GM20000 (cell line): ENCODE measurements at places on chromosomes 4 and X.
A peak's percentile ranks its signal among the peaks of the same experiment; 100 is the strongest.

- no peak for DNase-seq
Observed at GRCh38 chr4:70371987-70372386, 10.9 kb upstream of the SMR3B start.

DNA sequence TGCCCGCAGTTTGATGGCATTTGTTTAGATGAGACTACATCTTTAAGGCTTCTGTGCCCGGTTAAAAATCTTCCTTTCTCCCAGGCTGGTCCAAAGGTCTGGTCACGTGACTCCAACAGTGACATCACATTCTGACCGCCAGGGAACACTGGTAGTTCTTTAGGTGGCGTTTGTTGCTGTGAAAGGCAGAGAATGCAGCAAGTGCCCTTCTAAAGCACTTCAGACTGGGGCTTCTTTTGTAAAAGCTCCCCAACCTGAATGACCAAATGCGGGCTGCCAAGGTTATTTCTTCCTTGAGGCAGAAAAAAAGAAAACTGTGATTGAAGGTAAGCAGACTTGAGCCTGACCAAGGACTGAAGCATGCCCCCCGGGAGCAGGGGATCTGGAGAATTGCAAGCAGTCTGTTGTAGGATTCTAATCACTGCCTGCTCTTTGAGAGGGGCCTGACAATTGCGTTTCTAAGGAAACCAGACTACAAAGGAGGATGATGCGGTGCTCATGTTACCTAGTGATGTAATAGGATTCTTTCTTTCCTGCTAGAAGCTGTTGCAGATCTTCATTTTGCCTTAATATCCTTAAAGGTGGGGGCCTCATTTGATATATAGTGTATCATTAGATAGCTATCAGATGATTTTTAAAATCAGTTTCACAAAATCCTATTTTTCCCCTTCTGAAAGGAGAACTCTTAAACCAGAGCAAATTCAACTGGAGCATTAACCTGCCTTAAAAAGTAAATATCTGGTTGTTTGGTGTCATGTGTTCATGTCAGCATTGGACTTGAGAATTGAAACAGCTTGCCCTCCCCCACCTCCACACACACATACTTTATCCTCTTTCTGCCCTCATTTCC lies 133.1 kb downstream of the AKAP4 start:
- no peak for DNase-seq

DNA sequence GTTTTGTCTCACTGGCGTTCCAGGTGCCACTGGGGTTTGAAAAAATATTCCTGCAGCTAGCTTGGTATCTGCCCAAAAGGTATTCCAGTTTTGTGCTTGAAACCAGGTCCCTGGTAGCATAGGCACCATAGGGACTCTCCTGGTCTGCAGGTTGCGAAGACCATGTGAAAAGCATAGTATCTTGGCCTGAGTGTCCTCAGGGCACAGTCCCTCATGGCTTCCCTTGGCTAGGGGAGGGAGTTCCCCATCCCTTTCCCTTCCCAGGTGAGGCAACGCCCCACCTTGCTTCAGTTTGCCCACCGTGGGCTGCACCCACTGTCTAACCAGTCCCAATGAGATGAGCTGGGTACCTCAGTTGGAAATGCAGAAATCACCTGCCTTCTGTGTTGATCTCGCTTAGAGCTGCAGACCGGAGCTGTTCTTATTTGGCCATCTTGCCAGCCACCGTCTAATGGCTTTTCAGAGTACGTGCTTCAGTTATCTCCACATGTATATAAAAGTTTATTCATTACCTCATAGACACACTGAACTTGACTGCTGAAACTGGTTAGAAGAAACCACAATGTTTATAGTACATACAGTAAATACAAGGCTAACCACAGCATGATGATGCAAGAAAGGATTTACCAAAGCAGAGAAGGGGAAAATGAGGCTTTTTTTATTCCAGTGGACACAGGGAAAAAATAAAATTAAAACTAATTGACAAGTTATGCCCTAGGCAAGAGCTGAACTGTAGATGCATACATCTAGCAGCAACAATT lies 10.6 kb downstream of the PBDC1 start:
- DNase-seq = no peak

DNA sequence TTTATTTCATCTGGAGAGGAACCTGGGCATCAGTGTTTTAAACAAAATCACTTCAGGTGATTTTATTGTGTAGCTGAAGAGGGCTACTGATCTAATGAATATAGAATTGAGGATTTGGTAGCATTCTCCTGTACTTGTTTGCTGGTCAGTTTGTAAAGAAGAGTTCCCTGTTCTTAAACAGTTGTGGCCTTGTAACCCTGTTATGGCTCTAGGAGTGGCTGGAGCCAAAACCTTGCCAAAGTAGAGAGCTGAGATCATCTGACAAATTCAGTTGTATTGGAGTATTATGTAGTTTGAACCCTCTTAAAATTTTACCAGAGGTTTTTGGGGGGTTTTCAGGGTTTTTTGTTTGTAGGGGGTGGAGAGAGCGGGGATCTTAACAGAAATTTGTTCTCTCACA lies 36.5 kb downstream of the USP9X start:
- DNase-seq = no peak

DNA sequence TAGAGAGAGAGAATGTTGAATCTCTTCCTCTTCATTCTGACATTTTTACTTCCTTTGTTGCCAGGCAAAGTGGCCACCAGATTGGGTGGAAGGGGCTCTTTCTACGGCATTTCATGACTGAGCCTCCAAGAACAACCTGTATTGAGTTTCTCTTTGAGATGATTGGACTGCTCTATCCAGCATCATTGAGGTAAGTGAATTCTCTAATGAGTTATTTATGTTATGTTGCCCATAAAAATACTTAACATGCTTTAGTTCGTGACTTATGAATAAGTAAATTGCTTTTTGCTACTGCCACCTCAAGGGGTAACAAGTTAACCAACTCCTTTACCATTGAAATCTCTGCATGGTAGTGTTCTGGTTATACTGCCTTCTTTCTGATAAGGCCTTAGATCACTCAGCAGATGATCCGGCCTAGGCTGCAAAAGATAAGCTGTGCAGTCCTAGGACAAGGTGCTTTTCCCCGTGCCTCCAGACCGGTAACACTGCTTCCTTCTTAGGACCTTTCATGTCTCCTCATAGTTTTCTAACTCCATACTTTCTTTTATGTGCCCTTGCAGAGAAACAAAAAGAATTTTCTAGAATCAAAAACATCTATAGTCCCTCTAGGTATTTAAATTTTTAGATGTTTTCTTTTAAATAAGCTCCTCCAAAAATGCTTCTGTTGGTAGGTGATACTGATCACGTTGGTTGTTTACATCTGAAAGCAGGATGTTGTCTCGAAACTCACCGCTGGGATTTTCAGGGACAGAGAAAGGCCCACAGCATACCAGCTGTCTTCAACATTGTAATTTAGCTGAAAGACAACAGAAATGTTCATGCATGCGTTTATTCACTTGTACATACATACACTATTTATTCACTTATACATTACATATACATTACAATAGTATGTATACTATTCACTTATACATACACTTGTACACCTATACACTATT lies 157.1 kb upstream of the RBPJ start:
- no peak for DNase-seq

DNA sequence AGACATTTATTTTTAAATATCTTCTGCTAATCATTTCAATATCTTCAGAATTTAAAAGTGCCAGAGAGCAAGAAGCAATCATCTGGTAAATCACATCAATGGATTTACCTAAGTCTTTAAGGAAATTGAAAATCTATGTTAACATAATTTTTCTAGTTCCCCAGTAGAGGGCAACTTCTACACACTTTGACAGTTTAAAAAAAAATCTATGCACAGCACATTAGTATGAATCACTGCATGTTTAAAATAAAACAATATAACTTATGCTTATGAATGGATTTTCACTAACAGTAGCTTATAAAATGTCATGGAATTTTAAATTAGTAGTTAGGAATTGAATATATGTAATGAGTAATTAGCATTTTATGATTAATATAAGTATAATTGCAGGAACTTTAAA lies 126.5 kb downstream of the REELD1 start:
- no peak for DNase-seq

DNA sequence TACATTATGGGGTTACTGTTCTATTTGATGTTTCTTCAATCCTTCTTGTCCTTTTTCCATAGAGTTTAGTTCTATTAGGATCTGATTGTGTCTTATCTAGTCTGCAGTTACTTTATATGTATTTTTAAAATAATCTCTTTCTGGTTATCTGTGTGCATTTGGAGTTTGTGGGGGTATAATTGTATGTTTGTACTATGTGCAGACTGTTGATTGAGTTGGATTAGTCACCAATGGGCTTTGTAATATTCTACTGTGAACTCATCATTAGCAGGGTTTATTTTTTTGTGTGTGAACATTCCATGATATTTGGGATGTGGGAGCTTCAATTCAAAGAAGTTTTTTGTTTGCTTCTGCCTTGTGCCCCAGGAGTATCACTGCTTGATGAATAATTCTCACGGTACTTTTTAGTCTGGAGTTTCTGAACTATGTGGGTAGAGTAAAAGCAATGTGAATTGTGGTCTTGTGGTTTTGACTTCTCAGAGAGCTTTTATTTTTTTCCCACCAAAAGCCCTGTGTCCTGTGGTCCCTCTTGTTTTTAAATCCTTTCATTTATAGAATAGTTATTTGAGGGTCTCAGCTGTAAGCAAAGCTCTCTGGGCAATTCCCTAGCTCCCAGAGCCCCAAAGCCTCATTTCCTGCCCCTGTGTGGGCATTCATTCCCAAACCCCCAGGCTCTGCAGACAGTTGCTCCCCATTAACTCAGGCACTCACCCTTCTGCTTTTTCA lies 127.8 kb downstream of the PHKA2 start:
- peak; percentile 50 for DNase-seq

- peak; percentile 63 for DNase-seq
Observed at GRCh38 chrX:24149351-24150050, at the start of gene ZFX. TSS of gene ZFX (plus strand) at chrX:24149729. CDS start at chrX:24172743, 23,014 bp downstream.

DNA sequence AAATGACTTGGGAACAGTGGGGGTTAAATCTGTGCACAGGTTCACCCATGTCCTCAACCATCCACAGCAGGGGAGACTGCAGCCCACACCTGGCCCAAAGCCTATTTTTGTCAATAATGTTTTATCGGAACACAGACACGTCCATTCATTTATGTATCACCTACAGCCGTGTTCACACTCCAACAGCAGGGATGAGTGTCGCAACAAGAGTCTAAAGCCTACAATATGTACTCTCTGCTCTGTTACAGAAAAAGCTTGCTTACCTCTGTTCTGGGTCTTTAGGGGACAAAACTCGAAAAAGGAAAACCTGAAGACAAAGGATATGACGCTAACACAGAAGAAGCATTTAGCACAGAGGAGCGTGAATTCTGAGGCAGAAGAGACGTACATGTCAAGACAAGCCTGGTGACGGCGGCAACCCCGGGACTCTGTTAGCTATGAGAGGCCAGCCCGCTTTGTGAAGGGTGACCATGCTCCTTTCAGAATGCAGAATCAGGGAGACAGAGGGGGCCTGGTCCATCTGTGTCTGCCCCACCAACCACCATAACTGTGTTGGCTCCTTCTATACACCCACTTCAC lies 45.5 kb downstream of the AFAP1 start:
- no peak for DNase-seq

GRCh38 chr4:71130827-71131603 lies 137.6 kb downstream of the DCK start:
- no peak for DNase-seq

- no peak for DNase-seq
Observed at GRCh38 chr4:5247735-5248134, 196.5 kb downstream of the STK32B start.

DNA sequence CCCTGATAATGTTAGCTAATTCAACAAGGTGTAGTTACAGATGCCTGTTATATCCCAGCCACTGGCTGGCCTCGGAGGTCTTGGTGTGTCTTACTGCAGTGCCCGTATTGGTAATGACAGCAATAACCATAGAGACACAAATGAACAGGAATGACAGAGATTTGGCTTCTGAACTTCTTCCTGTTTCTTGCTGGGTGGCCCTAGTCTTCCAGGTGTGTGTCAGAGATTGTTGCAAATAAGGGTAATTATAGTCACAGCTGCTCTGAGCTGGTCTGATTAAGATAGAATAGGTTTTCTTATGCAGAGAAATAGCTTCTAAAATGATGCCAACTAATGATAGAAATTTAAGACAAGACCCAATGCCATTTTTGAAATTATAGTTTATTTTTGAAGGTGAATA lies 64.1 kb upstream of the MAD2L1 start:
- no peak for DNase-seq

DNA sequence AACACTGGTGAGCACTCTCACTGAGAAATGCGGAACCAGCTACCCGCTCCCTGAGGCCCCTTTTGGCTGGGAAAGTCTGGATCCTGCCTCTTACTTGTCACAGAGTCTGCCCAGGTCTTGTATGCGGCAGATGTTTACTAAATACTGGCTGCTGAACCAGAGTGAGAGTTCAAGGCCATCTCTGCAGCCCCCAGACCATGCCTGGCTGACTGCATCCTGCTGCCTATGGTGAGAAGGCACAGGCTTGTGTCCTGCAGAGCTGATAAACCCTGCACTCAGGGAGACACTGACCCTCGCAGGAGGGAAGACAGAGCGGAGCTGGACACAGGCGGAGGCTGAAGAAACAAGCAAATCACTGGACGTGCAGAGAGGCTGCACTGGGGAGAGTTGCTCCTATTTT lies 46.5 kb downstream of the JAKMIP1 start:
- DNase-seq = no peak

DNA sequence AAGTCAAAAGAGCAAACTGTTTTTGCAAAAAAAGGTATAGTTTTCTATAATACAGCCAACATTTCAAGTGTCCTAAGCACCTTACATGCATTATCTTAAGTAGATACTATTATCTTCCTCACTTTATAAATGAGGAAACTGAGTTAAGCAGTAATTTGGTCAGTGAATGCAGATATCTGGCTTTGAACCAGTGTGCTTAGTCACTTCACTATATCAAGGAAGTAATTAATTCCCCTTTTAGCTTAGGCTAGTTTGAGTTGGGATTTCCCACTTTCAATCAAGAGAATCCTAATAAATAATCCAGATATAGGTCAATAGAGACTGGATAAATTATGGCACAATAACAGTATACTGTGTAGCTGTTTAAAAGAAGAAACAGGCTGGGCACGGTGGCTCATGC lies 14.8 kb downstream of the SPINK2 start:
- DNase-seq = no peak

DNA sequence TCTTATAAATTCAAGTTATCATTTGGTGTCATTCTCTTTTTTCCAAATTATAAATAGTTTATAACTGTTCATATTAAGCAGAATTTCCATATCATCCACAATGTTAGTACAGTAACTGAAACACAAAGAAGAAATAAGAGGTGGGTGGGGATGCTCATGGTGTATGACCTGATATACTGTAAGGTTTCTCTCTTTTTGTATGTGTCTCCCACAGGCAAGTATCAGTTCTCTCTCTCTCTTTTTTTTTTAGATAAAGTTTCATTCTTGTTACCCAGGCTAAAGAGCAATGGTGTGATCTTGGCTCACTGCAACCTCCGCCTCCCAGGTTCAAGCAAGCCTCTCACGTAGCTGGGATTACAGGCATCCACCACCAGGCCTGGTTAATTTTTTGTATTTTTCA lies 43.7 kb upstream of the UGT2A3 start:
- DNase-seq = no peak

DNA sequence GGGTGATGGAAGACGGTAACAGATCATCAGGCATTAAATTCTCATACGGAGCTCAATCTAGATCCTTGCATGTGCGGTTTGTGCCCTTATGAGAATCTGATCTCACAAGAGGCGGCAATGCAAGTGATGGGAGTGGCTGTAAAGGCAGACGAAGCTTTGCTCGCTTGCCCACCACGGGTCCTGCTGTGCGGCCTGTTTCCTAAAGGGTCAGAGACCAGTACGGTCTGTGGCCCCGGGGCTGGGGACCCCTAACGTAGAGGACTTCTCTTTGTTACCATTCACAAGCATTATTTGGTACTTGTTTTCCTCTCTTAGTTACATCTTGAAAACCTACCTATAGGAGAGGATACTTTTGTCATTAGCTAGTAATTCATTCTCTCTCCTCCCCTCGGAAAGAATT lies 221.0 kb downstream of the ADAM29 start:
- no peak for DNase-seq
